ENCODE measurements at places on chromosomes 5 and 9.

GRCh38 chr5:64914396-64914795 is 145.7 kb downstream of the CWC27 start:
- DNase-seq, result no peak

GRCh38 chr5:179289756-179290385 is 55.4 kb downstream of the ADAMTS2 start:
- no peak for DNase-seq

- no peak for DNase-seq
Measured at GRCh38 chr9:27212191-27212590, 84.8 kb downstream of the EQTN start.

DNA sequence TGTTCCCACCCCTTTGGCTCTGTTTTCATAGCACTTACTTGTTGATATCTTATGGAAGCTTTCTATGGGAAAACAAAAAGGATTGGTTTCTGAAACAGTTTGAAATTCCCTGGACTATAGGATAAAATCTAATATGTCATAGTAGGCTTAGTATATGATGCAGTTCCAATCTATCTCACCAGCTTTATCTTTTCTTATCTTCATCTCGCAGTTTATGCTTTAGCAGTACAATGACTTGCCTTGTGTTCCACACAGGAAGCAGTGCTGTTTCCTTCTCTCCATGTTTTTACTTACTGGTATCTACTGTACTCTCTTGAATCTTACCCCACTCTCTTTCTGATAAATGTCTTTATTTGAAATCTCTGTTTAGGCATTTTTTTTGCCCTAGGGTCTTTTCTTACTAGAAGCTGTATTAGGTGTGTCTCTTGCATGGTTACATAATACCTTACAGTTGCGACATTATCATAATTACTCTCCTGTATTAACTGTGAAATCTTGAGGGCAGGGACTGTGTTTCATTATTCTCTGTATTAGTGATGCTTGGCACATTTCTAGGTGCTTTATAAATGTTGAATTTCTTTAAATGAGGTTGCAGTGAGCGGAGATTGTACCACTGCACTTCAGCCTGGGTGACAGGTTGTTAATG is 76.3 kb downstream of the FOCAD start:
- no peak for DNase-seq

GRCh38 chr9:115945009-115945431 is 208.6 kb upstream of the PAPPA start:
- DNase-seq, result no peak
